ENCODE measurements at places on chromosomes 5 and 9.

DNA sequence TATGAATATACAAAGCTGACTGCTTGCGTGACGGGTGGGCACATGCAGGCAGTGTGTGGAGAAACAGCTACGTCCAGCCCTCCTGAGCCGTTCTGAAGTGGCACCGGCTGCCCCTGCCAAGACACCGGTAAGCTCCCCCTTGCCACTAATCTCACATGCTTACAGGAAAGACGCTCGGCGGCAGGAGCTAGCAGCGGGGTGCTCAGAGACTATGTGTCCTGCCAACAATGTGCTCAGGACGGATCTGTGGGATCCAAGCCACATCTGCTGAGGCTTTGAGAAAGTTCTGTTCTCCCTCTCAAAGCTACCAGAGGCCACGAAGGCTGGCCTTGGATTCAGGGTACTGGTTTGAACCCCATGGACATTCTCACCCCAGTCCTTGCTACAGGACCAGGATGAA lies 157.2 kb upstream of the PHYKPL start:
- DNase-seq, result no peak

DNA sequence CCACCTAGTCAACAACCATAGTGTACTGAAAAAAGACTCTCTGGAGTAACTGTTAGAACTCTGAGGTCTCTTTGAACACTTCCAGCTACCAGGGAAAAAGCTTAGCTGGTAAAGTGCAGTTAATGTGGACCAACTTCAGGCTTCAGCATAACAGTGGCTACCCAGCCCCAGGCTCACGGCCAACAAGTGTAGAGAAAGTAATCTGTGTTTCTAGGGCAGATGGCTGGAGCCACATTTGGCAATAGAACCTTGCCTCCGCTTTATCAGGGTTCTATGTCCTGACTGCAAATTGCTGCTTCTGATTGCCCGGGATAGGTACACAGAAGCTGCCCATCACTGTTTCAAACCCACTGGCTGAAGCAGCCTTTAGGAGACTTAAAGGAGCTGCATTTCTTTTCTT lies 76.0 kb upstream of the SIMC1 start:
- no peak for DNase-seq

- DNase-seq, result no peak
Observed at GRCh38 chr9:93813221-93814076, 141.7 kb downstream of the BARX1 start.

- DNase-seq, result no peak
Observed at GRCh38 chr5:32707418-32707997, 3.6 kb upstream of the NPR3 start.

- DNase-seq, result no peak
Observed at GRCh38 chr9:34719021-34719768, 9.3 kb upstream of the CCL21 start.

- DNase-seq, result no peak
Observed at GRCh38 chr9:38235244-38235643, 157.3 kb upstream of the ALDH1B1 start.

DNA sequence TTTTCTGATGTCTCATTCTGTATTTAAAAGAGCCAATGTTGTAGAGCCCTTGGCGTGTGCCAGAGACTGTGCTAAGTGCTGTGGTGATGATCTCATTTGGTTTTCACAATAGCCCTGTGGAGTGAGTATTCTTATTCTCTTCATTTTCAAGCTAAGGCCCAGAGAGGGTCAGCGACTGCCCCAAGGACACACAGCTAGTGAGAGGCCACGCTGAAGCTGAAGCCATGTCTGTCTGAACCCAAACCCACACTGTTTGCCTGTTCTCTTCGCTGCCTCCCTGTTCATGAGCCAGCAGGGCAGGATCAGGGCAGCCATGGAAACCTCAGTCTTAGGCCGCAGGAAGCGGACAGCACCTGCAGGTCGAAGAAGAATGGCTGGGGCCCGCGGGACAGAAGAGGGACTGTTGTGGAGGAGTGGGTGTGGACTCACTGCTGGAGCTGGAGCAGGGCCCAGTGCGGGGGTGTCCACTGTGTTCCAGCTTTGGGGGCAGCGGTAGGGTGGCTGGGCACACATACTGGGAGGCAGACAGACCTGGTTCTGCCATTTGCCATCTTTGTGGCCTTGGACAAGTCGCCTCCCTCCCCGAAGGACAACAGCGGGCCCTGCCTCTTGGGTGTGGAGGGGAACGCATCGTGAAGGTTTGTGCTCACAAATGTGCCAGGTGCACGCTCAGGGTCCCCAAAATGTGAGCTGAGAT lies 257.9 kb upstream of the MVB12B start:
- DNase-seq, result no peak

GRCh38 chr5:159936686-159937329 lies 20.5 kb downstream of the ADRA1B start:
- no peak for DNase-seq

DNA sequence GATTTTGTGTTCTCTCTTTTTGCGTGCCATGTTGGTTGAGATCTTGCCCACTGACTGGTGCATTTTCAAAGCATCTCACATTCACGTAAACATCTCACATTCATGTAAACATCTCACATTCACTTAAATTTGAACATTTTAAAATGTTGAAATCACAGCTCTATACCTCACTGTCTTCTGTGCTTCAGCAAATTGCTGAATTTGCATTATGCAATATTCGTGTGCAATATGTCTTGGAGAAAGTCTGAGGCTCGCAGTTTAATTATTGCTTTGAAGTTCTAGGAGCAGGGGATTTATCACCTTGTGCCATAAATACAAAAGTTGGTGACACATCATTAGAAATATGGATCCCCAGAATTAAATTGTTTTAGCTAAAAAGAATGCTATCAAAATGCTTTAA lies 42.6 kb downstream of the TNFSF15 start:
- DNase-seq, result no peak

GRCh38 chr9:127970401-127971313 lies 10.1 kb downstream of the EEIG1 start:
- peak; percentile 78 for DNase-seq

- DNase-seq, result no peak
Observed at GRCh38 chr5:68261569-68262065, 46.1 kb downstream of the PIK3R1 start.

DNA sequence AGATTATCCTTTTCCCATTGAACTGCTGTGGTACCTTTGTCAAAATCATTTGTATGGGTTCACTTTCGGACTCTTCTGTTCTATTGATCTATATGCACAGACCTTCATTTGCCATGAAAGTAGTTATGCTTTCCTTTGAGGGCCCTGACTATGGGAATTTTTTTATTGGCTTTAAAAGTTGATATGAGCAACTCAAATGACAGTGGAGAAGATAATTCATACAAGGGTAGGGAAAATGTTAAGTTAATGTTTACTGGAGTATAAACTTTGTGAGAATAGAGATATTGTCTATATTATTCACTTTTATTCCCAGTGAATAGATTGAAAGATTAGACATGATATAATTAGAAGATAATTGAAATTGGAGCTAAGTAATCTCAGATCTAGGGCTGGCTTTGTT lies 94.8 kb downstream of the ATP10B start:
- no peak for DNase-seq

DNA sequence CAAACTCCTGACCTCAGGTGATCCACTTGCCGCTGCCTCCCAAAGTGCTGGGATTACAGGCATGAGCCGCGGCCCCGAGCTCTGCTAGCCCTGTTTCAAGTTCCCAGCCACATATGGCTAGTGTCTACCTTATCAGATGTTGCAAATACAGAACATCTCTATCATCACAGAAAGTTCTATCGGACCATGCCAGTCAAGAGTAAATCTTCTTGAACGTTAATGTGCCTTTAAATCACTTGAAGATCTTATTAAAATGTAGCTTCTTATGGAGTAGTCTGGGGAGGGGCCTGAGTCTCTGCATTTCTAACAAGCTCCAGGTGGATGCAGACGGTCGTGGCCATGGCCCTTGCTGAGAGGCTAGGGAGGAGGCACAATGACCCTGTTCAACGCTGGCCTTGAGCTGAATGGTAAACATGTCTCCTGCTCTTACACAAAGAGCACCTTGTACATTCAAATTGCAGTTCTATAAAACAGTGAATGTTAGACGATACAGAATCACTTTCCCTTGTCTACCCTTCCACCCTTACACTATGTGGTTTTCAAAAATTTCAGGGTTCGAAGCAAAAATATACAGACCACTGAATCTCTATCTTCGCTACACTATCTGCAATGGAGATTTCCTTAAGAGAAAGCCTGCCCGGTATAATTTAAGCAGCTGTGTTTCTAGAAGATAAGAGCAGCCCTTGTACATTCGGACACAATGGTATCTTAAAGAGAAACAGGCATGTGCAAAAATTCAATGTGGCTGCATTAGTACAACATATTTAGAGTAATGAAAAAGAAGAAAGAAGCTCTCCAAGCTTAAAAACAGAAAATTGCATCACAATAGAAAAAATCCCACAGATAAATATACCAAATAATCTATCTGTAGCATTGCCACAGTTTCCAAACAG lies 114.1 kb downstream of the FRMD3 start:
- DNase-seq, result no peak

GRCh38 chr9:14412775-14413174 lies 98.8 kb upstream of the NFIB start:
- no peak for DNase-seq

GRCh38 chr9:124419832-124420489 lies 4.7 kb upstream of the PSMB7 start:
- no peak for DNase-seq

- DNase-seq, result no peak
Observed at GRCh38 chr9:14882090-14882489, 28.1 kb downstream of the FREM1 start.

GRCh38 chr9:126614455-126615244 lies 922 bp downstream of the LMX1B start:
- DNase-seq, result no peak

DNA sequence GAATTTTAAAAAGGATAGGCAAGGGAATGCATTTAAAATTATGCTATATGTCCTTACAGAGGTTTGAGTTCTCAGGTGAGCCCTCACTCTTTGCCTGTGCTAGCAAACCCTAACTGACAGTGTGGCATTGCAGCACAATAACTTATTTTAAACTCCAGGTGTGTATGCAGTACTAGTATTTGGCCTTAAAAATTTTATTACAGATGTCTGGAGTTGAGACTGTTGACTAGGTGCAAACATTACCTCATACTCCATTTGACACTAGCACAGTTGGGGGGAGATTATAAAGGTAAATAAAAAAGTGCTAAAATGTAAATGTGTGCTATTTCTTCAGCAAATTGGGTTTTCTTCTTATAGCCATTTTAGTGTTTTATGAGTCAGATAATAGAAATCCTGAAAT lies 407.7 kb downstream of the SH3GL2 start:
- DNase-seq, result no peak

- DNase-seq, result no peak
Observed at GRCh38 chr9:99294850-99295461, 72.9 kb downstream of the SEC61B start.

GRCh38 chr5:53239301-53239990 lies 129.9 kb upstream of the MOCS2 start:
- DNase-seq, result no peak

- DNase-seq, result no peak
Observed at GRCh38 chr9:105074491-105074890, 146.5 kb upstream of the ABCA1 start.

GRCh38 chr5:75510836-75511434 lies 494 bp downstream of the CERT1 start:
- peak; percentile 5 for DNase-seq

- no peak for DNase-seq
Observed at GRCh38 chr5:18802336-18802735, 1168.1 kb downstream of the TAF11L14 start.

DNA sequence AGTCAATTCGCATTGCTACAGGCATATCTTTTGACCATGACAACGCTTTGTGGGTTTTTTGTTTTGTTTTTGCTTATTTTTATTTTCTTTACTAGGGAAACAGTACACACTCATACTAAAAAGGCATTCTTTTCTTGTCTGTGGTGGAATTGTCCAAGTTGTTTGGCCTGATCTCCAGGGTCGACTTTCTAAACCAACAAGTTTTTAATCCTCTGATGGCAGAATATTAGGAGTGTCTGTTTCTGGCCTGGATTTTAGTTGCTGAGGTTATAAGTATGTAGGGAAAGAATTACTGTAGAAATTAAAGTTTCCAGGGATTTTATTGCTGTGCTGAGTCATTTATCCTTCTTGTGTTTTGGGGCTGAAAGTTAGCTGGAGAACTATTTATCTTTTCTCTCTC lies 218.5 kb downstream of the TAF11L14 start:
- no peak for DNase-seq

- no peak for DNase-seq
Observed at GRCh38 chr5:103254921-103255320, 3.6 kb upstream of the MACIR start.

DNA sequence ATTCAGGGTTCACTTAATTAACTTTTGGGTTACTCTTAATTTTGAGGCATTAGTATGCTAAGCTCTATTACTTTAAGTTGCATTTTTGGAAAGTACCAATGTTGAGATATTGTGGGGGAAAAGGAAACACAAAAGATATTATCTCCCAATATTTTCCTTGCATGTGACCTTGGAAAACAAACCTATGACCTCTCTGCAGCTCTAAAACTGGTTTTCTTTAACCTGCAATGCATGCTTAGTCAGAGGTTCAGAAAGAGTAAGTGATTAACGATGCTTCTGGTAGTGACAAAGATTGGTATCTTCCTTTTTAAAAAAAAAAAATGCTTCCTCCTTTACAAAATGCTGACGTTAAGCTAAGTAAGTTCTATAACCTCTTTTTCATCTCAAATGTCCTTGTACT lies 44.9 kb upstream of the CDH18 start:
- DNase-seq, result no peak

DNA sequence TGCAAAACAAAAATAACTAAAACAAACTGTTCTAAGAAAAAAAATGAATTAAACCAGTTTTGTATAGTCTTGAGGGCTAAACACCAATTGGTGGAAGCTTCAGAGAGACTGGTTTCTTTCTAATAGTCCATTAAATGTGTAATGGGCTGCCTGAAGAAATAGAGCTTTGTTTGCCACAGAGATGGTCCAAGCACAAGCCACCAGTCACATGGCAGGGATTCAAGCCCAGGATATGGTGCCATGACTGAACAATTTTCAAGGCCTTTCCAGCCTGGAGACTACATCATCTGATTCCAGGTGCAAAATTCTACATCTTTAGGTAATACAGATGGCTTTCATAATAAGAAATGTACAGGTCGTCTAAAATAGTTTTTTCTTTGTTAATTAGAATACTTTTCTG lies 355.3 kb downstream of the NR2F1-AS1 start:
- DNase-seq, result no peak

GRCh38 chr5:87403899-87404298 lies 8.8 kb downstream of the CCNH start:
- no peak for DNase-seq

DNA sequence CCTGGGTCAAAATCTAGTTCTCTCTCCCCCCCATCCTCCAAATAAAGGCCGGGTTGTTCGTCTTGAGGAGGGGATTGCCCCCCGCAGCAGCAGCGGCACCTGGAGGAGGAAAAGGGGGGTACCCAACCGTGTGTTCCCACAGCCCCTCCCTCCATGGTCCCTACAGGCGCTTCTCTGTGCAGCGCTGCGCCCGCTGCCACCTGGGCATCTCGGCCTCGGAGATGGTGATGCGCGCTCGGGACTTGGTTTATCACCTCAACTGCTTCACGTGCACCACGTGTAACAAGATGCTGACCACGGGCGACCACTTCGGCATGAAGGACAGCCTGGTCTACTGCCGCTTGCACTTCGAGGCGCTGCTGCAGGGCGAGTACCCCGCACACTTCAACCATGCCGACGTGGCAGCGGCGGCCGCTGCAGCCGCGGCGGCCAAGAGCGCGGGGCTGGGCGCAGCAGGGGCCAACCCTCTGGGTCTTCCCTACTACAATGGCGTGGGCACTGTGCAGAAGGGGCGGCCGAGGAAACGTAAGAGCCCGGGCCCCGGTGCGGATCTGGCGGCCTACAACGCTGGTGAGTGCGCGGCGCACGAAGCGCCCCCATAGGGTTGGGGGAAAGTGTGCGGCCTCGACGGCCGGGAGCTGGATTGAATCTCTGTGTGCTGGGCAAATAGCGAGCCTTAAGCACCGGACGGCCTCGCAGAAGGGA lies 3.5 kb downstream of the LHX2 start:
- DNase-seq, result no peak
